ENCODE measurements at places on chromosomes 2 and 18.

DNA sequence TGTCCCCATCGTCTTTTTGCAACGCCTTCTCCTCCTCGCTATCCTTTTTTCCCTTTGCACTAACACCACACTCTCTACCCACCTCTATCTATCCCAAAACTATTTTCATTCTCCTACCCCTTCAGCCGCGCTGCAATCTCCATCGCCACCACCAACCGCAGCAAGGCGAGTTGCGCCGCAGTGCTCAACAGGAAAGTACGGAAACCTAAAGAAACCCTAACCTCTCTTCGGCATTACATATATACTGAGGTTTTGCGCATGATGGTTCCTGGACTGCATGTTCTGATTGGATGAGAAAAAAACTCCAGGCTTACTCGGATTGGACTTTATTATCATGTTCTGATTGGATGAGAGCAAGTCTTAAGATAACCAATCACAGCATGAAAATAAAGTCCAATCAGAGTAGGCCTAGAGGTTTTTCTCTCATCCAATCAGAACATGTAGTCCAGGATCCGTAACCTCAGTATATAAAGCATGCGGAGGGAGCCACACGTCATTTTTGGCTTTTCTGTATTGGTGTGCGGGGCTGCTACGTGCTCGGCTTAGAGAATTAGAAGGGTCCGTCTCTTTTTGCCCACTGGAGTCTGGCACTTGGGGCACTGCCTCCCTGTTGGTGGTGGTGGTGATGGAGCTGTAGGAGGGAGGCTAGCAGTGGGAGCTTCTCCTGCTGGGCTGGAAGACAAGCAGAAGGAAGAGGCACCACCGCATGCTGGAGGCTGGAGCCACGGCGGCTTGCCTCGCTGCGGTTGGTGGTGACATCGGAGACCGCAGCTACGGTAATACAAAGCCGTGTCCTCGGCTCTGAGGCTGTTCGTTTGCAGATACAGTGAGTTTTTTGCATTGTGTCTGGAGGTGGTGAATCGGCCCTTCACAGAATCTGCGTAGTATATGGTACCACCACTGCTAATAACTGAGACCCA, 76.1 kb downstream of the TEKT4 start:
- no peaks in the 10 kb centered on the region for H3K36me3 ChIP-seq
- H3K27ac ChIP-seq = no peak overlapping the region
- H3K4me1 ChIP-seq = no peaks in the 10 kb centered on the region
- H3K27me3 ChIP-seq = peaks cover 41% of the 10 kb centered on the region

GRCh38 chr2:146124741-146125140, 1604.8 kb upstream of the ZEB2 start:
- no peaks in the 10 kb centered on the region for H3K27me3 ChIP-seq
- peak overlapping the region; percentile 16 for H3K27ac ChIP-seq

GRCh38 chr18:58615140-58616132, 13.5 kb downstream of the ALPK2 start:
- DNase-seq = no peak
- H3K27ac ChIP-seq = no peak overlapping the region
- no peaks in the 10 kb centered on the region for H3K36me3 ChIP-seq

GRCh38 chr2:2561346-2562095, 230.4 kb upstream of the MYT1L start:
- H3K4me3 ChIP-seq = no peak overlapping the region
- DNase-seq = no peak
- no peaks in the 10 kb centered on the region for H3K27me3 ChIP-seq
- H3K4me1 ChIP-seq = no peaks in the 10 kb centered on the region
- H3K27ac ChIP-seq = no peak overlapping the region

DNA sequence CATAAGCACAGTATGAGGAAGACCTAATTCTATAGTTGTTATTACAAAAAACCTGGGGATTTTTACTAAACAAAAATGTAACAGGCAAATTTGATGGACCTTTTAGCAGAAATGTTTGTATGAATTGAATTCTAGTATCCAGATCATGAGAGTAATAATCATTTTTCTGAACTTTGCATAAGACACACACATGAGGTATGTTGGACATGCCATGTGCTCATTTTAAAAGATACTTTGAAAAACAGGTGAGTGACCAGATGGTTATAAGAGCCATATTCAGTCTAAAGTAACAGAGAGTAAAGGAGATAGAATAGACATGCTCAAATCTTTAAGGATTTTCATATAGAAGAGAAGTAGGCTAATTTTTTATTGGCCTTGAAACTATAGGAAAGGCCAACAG, 663.6 kb downstream of the NRXN1 start:
- H3K4me1 ChIP-seq = no peaks in the 10 kb centered on the region
- H3K27me3 ChIP-seq = no peaks in the 10 kb centered on the region
- H3K27ac ChIP-seq = no peak overlapping the region
- DNase-seq = no peak
- H3K4me3 ChIP-seq = no peak overlapping the region

- no peaks in the 10 kb centered on the region for H3K36me3 ChIP-seq
- no peaks in the 10 kb centered on the region for H3K27me3 ChIP-seq
- no peak for DNase-seq
- H3K4me3 ChIP-seq = no peak overlapping the region
- H3K4me1 ChIP-seq = peaks cover 31% of the 10 kb centered on the region
- H3K27ac ChIP-seq = no peak overlapping the region
Measured at GRCh38 chr2:125172181-125172580, 1147.1 kb downstream of the CNTNAP5 start.

- H3K36me3 ChIP-seq = no peaks in the 10 kb centered on the region
- no peaks in the 10 kb centered on the region for H3K27me3 ChIP-seq
- DNase-seq = no peak
- H3K27ac ChIP-seq = no peak overlapping the region
- no peak overlapping the region for H3K4me3 ChIP-seq
Measured at GRCh38 chr18:40673150-40673549, 1281.9 kb upstream of the PIK3C3 start.

DNA sequence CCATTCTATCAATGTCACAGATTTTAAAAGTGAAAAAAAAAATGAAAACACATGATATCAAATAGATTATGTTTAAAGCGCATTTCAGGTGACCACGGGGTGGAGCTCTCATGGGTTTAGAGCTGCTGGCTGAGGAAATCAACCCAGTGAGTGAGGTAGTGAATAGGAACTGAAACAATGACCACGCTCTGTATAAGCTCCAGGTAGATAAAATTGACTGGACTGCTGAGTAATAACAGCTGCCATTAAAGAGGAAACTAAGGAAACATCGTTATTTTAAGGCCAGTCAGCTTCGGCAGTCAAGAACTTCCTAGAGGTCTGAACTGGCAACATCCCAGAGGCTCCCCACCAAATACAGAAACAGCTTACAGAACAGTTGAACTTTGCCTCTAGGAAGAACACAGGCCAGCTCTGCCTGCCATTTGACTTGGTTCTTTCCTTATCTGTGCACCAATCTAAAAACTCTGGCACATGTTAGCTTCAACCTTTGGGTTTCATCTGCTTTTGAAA, 185.9 kb downstream of the PDE1A start:
- H3K36me3 ChIP-seq = no peaks in the 10 kb centered on the region
- no peaks in the 10 kb centered on the region for H3K4me1 ChIP-seq
- DNase-seq = no peak

DNA sequence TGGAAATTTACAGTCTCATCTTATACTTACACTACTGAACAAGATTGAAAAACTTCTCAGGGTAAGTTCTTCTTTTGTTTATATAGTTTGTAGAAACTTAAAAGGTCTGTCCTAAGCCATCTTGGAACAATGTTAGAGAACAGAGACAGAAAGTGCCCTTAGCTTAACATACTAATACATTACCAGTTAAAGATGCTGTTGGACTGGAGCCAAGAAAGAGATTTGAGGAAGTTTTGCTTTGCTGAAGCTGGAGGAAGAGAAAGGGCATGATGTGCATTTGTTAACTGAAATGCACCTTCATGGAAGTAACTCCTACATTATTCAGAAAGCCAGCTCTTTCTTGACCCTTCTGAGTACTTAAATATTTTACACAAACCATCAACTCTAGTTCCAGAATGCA, 66.5 kb upstream of the TNFRSF11A start:
- H3K4me1 ChIP-seq = no peaks in the 10 kb centered on the region
- DNase-seq = no peak
- H3K27me3 ChIP-seq = no peaks in the 10 kb centered on the region
- no peak overlapping the region for H3K4me3 ChIP-seq

DNA sequence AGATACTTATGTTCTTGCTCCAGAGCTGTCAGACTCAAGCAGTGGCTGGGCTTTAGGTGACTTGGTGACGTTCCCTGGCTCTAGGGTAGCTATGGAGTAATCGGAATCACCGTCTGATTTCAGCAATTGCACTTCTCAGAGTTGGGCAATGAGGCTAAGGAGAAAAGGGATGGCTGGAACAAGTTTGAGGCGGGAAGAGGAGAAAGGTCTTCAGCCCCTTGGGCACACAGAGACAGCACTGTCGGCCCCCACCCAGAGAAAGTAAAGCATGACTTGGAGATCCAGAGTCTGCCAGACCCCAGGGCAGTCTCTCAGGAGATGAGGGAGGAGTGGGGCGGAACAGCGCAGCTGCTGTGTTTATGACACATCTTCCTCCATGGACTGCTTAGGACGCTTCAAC, 114.5 kb downstream of the KLHL29 start:
- H3K4me3 ChIP-seq = no peak overlapping the region
- H3K27ac ChIP-seq = no peak overlapping the region
- DNase-seq = no peak
- no peaks in the 10 kb centered on the region for H3K36me3 ChIP-seq
- no peaks in the 10 kb centered on the region for H3K27me3 ChIP-seq

Data from RWPE2 (cell line).